EH (cell line): ENCODE measurements at places on chromosomes 13 and 19.

DNA sequence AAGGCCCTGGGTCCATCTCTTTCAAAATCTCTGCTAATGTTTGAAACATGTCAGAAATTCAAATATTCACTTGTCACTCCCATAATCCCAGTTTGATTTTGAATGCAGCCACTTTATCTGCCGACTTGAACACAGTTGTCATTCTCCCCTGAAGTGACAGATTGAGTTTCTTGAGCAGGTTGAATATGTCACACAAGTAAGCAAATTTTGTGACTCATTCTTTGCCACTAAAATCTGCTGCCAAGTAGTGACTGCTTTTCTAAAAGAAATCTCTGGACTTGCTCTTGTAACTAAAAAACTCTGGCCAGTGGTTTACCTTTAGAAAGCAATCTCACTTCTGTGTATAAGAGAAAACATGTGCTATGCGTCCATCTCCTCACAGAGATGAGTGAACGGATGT lies 357.1 kb downstream of the LMO7 start:
- DNase-seq, result no peak

- DNase-seq, result no peak
Measured at GRCh38 chr13:27988520-27988919, at the start of gene URAD. URAD (minus strand) TSS chr13:27988693; CDS start chr13:27988637, 56 bp downstream.

GRCh38 chr13:36054041-36054440 lies 77.1 kb downstream of the DCLK1 start:
- no peak for DNase-seq

DNA sequence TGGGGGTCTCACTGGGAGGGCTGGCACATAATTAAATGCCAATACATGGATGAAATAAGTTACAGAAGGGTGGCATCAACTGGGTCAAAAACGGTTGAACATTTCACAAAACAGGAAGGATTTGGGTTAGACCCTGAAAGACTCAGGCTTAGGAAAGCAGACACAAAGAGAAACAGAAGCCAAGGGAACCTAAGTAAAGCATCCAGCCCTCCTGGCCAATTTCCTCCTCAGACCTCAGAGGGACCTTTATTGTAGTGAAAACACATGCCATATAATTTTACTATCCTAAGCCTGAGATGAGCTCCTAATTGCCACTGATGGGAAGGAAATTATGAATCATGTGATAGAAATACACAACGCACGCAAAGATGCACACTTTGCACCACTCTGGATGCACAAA lies 12.1 kb upstream of the CEACAM3 start:
- DNase-seq, result no peak

GRCh38 chr13:112254900-112255299 lies 121.3 kb upstream of the SPACA7 start:
- DNase-seq, result no peak

DNA sequence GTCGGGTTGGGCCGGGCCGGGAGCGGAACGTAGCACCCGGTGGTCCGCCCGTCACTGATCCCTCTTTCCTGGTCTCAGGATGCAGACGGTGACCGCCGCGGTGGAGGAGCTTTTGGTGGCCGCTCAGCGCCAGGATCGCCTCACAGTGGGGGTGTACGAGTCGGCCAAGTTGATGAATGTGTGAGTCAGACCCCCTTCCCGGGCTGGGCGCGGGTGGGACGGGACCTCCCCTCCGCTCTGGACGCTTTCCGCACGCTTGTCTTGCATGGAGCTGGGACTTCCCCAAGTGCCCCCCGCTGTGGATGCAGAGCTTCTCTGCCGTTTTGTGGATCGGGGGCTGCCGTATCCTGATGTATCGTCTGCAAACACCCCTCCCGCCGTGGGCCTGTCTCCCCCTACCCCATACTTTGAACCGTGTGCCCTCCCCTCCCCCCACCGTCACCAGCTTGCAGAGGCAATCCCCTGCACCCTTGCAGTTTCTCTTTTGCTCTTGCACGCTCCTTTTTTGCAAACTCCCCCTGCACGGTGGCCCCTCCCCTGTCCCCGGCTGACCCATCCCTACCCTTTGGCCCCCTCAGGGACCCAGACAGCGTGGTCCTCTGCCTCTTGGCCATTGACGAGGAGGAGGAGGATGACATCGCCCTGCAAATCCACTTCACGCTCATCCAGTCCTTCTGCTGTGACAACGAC lies 669 bp downstream of the GADD45B start:
- DNase-seq, result peak; percentile 83

DNA sequence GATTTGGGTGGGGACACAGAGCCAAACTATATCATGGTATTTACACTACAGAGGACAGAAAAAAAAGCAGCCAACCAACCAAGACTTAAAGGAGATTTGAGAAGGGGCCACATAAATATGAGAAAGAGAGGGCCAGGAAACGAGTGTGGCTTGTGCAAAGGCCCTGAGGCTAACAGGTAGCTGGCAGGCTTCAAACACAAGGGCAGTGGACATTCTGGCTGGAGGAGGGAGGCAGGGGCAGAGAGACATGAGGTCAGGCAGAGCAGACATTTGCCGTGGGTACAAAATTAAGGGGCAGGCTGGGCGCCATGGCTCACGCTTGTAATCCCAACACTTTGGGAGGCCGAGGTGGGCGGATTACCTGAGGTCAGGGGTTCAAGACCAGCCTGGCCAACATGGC lies 278.7 kb downstream of the FOXO1 start:
- no peak for DNase-seq

- peak; percentile 64 for DNase-seq
Measured at GRCh38 chr13:41212881-41213280, 18.5 kb upstream of the KBTBD7 start.

DNA sequence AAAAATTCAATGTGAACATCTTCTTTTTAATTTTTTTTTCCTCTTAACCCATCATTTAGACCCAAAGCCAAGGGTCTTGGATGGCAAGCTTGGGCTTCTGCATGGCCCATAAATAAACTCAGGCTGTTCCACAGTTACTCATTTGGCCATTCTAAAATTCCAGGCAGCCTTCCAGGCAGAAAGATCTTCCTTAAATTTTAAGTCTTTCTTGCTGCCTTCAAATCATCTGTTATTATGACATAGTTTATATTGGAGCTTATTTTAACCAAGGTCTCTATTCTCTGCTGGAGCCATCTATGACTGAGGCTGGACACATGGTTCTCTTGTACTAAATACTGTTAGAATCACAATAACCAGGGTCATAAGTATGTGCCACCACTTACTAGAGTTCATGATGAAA lies 317.3 kb upstream of the MAB21L1 start:
- peak; percentile 39 for DNase-seq

DNA sequence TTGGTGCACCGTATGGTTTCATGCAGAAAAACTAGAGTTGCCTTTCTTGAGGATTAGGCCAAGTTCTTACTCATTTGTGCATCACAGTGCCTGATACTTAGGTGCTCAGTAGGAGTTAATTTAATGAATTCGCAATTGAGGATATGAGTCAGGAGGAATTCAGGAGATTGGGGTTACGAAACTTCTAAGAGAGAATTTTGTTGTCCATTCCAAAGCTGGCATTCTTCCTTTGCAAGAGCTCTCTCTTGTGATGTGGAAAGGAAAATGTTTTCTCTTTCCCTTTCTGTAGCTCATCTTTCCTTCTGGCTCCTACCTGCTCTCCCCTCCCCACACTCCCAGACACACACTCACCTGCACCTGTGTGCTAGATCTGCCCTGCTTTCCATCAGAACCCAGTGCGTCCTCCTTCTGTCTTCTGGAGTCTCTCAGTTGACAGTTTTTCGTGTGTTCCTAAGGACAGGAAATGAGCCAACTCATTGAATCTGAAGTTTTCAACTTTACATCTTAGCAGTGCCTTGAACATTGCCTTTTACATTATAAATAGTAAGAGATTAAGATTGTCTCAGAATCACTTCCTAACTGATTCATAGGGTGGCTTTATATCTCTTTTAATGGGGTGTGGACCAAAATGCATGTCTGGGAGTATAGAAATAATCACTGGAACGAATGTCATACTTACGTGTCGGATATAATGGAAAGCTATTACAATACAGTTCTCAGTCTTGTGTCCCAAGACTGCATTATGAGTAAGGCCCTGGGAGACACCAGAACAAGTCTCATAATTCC lies 19.7 kb upstream of the ERCC5 start:
- DNase-seq, result peak; percentile 92

GRCh38 chr13:46160471-46161066 lies 21.4 kb downstream of the LCP1 start:
- DNase-seq, result peak; percentile 57

- no peak for DNase-seq
Measured at GRCh38 chr19:34994643-34995541, 5.2 kb upstream of the GRAMD1A start.

DNA sequence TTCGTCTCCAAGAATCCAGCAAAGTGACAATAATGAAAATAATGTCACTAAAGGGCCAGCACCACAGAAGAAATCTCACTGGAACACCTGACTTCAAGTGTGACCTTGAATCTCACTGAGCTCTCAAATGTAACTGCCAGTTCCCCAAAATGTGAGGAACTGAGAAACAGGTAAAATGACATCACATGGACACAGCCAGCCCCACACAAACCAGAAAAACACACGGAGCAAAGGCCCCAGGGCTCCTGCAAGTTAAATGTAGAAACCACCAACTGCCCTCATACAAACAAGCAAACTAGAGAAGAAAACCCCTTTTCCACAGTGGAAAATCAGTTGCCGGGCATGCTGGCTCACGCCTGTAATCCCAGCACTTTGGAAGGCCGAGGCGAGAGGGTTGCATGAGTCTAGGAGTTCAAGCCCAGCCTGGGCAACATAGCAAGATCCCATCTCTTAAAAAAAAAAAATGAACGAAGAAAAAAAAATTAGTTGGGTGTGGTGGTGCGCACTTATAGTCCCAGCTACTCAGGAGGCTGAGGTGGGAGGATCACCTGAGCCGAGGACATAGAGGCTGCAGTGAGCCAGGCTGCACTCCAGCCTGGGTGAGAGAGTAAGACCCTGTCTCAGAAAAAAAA lies 8.7 kb upstream of the KANK2 start:
- no peak for DNase-seq

DNA sequence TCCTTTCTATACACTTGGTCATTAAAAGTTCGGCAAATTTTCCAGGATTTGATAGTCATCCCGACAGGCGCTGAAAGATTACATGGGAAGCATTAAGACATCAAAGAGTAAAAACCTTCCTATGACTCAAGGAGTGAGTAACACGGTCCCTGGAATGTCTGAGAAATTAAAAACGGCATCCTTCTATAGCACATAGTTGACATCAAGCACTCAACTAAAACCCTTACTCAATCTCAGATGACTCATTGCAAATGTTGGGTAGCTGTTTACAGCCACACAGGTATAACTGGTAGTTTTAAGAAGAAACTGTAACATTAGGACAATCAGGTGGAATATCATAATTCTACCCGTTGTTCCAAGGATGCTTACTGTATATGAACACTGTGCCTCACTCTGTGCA lies 6.4 kb upstream of the LGALS13 start:
- no peak for DNase-seq

DNA sequence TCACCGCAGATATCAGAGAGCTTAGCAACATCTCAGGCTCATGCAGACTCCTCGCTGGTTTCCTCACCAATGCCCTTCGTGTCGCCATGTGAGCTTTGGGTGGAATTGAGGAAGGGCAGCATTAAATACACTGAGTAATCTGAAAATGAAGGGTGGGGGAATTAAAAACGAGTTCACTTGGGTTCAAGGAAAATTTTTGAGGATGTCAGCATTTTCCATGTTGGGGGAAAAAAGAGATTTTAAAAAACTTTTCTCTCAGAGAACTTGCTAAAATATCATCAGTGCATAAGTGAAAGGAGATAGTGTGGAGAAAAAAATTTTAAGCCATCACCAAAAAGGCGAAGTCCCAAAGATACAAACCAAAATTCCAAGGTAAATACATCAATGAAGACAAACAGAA lies 359.3 kb downstream of the KCNRG start:
- no peak for DNase-seq

DNA sequence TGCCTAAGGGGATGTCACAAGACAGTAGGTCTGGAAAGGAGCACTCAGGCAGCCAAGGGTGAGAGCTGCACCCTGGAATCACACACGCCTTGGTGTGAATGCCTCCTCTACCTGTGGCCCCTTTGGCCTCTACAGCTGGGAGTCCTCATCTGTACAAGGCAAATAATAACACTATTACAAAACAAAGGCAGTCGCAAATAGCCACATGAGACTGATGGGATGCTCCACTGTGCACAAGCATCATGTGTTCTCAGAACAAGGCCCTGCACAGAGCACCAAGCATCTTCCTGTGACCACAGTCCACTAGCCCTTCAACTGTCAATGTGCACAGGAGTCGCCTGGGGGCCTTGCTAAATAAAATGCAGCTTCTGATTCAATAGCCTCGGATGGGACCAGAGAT lies 44.6 kb upstream of the HNRNPA1L2 start:
- DNase-seq, result no peak

GRCh38 chr13:38730332-38730731 lies 43.5 kb downstream of the FREM2 start:
- no peak for DNase-seq

- no peak for DNase-seq
Measured at GRCh38 chr19:13926715-13927114, 11.5 kb downstream of the PODNL1 start.

- DNase-seq, result no peak
Measured at GRCh38 chr13:111595276-111595675, 274.8 kb downstream of the TEX29 start.

GRCh38 chr13:99087098-99087953 lies 109.5 kb upstream of the DOCK9 start:
- DNase-seq, result peak; percentile 83

DNA sequence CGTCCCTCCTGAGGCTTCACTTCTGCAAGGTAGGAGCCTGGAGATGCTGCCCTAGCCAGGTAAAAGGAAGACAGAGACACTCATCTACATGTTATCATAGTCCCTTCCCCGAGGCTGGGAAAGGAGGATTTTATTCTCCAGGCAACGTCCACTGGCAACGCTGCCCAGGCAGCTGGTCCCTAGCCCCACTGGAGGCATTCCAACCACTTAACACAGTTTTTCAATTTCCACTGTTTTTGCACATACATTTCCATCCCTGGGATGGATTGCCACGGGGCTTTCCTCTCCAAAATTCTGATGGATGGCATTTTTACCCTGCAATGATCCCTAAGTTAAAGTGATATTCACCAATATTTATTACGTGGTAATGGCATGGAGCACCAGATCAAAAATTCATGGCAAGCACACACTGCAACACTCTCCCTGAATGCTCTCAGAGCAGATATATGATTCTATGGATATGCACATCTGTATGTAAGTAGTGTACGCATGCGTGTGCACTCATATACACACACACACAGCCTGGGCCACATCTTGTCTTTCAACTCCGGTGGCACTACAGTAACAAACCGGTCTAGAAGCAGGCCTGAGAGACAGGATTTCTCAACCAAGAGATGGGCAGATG lies 322.3 kb upstream of the TSHZ3 start:
- DNase-seq, result no peak

- DNase-seq, result no peak
Measured at GRCh38 chr19:13884726-13885591, 8.0 kb downstream of the NANOS3 start.

DNA sequence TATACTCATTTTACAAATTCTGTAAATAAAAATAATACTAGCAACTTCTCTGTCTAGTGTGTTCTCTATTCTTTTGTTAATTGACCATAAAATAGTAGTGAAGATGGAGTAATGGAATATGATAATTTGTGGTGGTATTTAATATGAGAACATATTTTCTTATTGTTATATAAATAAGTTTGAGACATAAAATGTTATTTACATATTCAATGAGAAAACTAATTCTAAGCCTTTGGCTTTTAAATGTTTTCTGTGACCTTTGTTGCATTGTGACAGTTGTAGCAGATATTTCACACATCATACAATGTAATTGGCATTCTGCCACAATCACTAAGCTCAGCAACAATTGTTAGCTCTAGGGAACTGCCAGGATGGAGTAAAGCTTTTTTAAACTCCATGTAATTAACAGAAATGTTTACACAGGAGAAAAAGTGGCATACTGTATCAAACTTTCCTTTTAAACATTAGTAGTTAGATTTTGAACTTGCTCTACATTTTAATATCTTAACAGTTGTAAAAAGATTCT lies 562.1 kb upstream of the PCDH9 start:
- no peak for DNase-seq
